ENCODE measurements at places on chromosomes 5 and 9.

DNA sequence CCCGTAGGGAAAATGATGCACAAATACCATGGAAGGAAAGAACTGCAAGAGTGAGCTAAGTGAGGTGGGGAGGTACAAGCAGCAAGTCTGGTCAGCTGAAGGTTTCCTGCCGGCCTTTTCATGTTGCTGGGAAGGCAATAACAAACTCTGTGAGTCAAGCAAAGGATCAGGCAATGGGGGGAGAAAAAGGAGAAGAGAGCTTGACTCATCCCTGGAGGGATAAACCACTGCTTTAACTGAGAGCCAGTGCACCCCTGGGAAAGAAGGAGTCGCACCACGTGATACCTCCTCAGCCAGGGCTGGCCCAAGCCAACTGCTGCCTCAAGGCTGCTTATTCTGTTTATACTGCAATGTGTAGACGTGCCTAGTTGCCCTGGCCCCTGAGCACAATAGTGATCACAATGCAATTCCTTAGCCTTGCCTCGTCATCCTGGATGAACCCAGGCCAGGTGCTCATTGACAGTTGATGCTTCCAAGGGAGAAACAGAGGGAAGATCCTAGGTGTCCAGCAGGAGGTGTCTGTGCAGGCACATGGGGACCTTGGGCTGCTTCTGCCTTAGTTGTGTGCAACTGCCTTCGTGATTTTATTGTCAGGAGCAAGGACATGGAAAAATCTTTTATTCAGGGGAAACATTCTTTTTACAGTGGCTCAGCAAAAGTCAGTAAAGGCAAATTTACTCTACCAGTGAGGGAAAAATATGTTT lies 203.0 kb upstream of the TUT7 start:
- no peaks in the 10 kb centered on the region for H3K36me3 ChIP-seq
- no peaks in the 10 kb centered on the region for H3K27me3 ChIP-seq
- DNase-seq = no peak
- no peaks in the 10 kb centered on the region for H3K4me1 ChIP-seq

GRCh38 chr5:136133922-136134379 lies 1.3 kb downstream of the SMAD5 start:
- H3K4me1 ChIP-seq = peaks cover 4% of the 10 kb centered on the region
- no peaks in the 10 kb centered on the region for H3K36me3 ChIP-seq
- H3K27ac ChIP-seq = no peak overlapping the region
- H3K27me3 ChIP-seq = peaks cover 4% of the 10 kb centered on the region
- H3K4me3 ChIP-seq = peak overlapping the region; percentile 59
- DNase-seq = no peak

DNA sequence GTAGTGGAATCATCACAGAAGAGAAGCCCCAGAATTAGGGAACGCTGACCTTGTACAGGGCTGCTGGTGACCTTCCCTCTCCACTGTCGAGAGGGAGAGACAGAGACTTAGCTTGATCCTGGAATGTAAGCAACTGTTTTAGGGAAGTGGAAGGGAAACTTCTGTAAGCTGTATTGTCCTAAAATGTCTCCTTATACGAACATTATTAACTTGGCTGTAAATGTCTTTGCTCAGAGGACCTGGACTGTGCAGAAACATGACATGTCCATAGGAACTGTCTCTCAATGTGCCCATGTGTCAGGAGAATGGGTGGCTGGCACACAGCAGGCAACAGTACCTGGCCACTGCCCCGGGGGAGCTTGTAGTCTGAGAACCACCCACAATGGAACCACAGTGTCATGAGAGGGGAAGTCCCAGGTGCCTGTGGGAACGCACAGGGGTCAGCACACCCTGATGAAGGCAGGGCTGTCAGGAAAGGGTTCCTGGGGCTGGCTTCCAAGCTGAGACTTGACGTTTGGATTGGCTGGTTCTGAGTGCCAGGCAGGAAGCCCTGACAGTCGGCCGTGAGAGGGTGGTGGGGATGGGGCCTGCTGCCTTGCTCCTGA lies 34.0 kb downstream of the DAP start:
- H3K27ac ChIP-seq = no peak overlapping the region
- peaks cover 17% of the 10 kb centered on the region for H3K36me3 ChIP-seq
- H3K4me1 ChIP-seq = no peaks in the 10 kb centered on the region
- no peaks in the 10 kb centered on the region for H3K27me3 ChIP-seq
- no peak for DNase-seq
- H3K4me3 ChIP-seq = no peak overlapping the region

- no peaks in the 10 kb centered on the region for H3K27me3 ChIP-seq
- H3K36me3 ChIP-seq = no peaks in the 10 kb centered on the region
- no peak for DNase-seq
- no peak overlapping the region for H3K27ac ChIP-seq
- H3K4me1 ChIP-seq = no peaks in the 10 kb centered on the region
Observed at GRCh38 chr5:120852222-120852860, 388.2 kb downstream of the PRR16 start.

DNA sequence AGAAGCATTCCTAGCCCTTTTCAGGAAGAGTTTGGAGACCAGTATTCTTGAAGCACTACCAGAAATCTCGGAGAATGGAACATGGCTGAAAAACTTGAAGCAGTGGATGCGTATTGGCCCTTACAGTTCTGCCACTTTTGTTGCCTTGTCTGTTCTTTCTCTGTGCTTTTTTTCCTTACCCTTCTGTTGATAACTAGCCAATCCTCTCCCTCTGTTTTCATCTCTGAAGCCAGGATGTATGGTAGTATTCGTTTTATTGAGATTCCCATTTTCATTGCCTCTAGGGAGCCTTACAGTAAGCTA lies 564 bp upstream of the CCNH start:
- H3K27me3 ChIP-seq = no peaks in the 10 kb centered on the region
- peak overlapping the region; percentile 99 for H3K27ac ChIP-seq
- H3K36me3 ChIP-seq = no peaks in the 10 kb centered on the region
- H3K4me1 ChIP-seq = peaks cover 26% of the 10 kb centered on the region
- no peak for DNase-seq

- no peak for DNase-seq
- H3K36me3 ChIP-seq = peaks cover 3% of the 10 kb centered on the region
- H3K4me3 ChIP-seq = peak overlapping the region; percentile 100
- no peaks in the 10 kb centered on the region for H3K27me3 ChIP-seq
- H3K4me1 ChIP-seq = peaks cover 27% of the 10 kb centered on the region
Observed at GRCh38 chr9:35814106-35814840, 569 bp downstream of the HINT2 start.
